ENCODE measurements at places on chromosomes 16 and 17.

DNA sequence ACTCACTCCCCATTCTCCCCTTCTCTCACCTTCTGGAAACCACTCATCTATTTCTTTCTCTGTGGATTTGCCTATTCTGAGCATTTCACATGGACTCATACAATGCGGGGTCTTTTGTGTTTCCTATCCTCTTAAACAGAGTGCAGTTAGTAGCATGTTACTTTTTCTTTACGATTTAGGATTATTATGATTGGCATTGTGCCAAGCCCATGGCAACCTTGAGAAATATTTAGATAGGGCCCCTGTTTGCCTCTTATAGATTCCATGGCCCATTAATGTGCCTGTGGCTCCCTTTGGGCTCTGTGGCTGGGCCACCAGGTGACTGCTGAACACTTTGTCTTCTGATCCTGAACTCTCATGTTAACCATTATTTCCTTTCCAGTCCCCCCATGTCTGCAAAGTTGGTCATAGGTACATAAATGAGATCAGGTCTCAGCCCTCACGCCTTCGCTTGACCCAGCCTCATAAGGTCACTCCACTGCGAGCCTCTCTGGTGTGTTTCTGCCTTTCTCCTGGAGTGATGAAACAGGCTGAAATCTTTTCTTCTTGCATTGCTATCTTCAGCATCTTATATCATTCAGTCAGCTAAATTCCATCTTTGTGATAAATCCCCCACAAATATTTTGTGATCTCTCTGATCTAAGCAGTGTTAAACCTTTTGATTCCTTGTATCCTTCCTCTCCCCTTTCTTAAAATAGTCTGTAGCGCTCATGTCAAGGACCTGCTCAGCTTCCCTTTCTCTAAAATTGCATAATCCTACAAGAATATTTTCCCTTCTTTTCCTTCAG, 44.0 kb downstream of the MYH3 start:
- DNase-seq: no peak

DNA sequence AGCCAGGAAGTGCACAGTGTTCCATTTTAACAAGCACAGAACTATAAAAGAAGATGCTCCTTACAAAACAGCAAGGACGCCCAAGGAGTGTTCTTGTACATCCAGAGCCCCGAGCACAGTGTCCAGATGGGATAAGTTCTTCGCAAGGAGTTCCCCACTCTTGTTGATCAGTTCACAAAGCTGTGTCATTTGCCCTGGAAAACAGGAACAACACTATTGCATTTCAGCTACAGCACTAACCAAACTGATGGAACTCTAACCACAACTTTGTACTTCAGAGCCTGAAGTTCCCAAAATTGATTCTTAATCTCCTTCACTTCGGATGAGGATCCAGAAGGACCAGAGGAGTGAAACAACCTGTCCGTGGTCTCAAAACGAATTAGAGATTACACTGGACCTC, 5.1 kb downstream of the COPS3 start:
- DNase-seq: no peak

DNA sequence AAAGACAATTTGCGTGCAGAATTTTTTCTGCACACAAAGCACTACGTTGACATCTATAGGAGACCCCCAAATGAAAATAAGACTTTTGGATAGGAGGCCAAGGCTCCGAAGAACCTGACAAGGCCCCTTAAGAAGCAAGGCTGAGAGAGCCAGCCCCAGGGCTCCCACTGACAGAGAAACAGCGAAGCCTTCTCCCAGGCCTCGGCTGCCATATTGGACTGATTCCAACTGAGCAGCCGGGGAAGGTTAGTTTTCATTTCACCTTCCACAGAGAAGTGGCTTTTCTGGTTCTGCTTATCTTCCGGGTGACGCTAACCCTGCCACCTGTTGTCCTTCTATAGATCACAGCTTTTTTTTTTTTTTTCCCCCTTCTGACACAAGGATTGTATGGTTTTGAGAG, 356.7 kb downstream of the SOX9 start:
- no peak for DNase-seq

DNA sequence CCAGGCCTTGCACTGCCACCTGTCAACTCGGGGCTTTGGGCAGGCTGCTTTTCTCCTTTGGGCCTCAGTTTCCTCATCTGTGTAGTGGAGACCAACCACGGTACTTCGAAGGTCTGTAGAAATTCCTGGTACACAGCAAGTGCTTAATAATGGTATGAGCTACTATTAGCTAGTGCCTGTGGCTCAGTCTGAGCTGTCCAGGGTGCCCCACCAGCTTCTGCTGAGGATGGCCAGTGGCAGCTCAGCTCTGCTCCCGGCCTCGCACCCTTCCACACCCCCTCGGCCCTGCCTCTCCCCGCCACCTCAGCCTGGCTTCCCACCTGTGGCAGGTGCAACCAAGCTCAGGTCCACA, 26.2 kb upstream of the PLCG2 start:
- no peak for DNase-seq

GRCh38 chr16:8585857-8586256, 4.5 kb downstream of the TMEM114 start:
- no peak for DNase-seq

GRCh38 chr17:20944014-20944865, 98.6 kb downstream of the USP22 start:
- no peak for DNase-seq

- no peak for DNase-seq
These were observed 29.9 kb upstream of the GINS2 start for GRCh38 chr16:85718682-85719081.

DNA sequence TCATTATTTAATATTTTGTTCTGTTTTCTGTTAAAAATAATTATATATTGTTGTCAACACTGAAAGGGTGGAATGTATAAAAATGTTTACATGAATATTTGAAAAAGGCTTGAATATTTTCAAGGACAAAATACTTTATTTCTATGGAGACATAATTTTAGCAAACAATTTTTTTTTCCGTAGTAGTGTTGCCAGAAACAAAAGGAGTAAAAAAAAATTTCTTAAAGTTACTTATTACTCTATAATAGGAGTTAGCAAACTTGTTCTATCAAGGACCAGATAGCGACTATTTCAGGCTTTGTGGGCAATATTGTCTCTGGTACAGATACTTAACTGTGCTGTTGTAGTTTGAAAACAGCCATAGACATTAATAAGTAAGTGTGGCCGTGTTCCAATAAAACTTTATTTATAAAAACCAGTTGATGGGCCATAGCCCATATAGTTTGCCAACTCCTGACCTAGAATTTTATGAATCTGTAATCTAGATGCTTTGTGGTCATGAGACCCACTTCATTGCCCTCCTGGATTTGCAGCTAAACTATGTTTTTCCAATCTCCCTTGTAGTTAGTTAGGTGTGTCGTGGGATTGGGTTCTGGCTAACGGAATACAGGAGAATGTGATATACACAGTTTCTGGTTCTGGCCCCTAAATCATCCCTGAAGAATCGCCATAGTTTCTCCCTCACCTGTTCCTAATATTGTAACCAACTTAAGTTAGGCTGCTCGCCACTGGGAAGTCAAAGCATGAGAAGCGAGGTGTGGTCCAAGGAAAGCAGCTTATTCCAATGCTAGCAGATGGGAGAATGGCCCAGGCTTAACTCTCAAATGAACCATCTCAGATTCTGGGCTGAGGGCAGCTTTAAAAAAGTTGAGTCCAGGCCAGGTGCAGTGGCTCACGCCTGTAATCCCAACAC, 153.6 kb downstream of the ABCA8 start:
- DNase-seq: no peak

Measured in stimulated activated naive CD4-positive, alpha-beta T cell treated with Interleukin-2 at 50 U/mL for 16 hours (primary cell).